ENCODE measurements at places on chromosomes 7 and 10.

DNA sequence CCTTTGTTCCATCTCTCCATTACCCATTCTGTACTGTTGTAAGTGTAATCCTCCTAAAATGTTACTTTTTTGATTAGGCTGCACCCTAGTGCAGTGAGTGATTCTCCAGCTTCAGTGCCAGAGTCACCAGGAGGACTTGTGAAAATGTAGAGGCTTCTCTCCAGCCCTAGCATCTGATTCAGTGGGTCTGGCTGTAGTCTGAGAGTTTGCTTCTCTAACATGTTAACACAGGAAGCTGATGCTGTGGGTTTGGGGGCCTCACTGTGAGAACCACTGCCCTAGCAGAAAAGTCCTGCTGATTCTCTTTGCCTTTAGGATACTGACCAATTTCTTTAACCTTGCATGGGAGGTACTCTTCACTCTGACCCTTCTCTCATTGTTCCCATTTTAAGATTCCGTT, 24.4 kb downstream of the CSGALNACT2 start:
- DNase-seq = no peak

GRCh38 chr10:118545381-118545780, 50.1 kb downstream of the PRLHR start:
- no peak for DNase-seq

DNA sequence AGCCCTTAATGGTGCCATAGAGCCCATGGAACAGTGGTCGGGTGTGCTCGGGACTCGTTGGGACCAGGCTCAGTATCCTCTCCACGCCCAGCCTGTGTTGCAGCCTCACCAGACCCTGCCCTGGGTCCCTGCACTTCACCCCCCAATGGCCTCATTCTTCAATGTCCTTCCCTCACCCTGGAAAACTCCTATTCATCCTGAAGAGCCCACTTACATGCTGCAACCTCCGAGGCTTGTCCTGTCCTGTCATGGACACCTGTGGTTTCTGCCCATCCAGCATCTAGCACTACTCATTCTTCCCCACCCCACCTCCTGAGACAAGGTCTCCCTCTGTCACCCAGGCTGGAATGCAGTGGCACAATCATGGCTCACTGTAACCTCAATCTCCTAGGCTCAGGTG, 7.7 kb downstream of the MMD2 start:
- no peak for DNase-seq

- no peak for DNase-seq
These were observed 9.2 kb downstream of the INPP5A start for GRCh38 chr10:132546567-132547420.

DNA sequence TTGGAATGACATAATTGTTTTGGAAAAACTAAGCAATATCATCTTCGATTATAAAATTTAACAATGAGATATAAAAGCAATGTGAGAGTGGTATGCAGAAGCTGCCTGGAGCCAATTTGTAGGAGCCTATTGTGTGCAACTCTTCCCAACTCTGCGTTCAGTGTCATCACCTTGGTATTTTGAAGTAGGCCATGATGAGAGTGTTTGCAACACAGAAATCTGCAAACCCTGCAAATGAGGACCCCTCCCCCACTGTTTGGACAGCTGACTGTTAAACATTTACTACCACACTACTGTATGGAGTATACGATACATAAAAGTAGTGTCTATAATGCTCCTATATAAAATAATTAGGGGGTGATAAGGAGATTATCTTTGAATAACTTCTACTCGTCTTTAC, 531.3 kb downstream of the ATRNL1 start:
- DNase-seq = no peak

GRCh38 chr10:73366381-73367298, 8.0 kb upstream of the CFAP70 start:
- DNase-seq = no peak

DNA sequence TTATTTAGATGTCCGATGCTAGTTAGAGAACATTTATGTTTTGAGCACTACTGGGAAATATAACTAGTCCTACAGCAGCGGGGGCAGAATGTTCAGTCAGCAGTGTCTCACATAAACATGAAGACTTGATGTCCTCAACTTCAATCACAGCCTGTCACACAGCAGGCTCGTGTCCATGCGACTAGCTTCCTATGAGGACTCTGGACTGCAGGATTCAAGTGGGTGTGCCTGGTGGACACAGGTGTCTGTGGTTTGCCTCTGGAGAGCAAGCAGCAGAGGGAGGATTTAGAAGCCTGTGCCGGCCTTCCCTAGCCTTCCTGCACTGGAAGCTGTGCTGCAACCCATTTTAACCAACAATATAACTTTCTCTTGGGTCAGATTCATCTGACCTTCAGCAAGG, 30.0 kb upstream of the LANCL2 start:
- DNase-seq = no peak

DNA sequence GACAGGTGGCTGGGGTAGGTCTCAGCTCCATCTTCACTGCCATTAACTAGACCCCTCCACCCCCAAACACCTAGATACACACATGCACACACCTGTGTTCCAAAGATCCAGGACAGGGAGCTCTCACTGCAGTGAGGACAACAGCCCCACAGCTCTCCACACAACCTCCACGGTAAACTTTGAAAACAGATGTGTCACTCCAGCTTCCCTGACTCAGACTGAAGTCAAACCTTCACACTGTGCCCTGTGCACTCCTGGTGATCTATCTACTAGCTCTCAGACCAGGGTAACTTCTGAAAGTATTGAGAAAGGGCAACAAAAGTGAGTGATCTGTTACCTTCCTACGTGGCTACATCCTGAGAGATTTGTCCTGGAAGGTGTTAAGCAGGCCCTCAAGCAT, 519.8 kb downstream of the XPNPEP1 start:
- DNase-seq = no peak

DNA sequence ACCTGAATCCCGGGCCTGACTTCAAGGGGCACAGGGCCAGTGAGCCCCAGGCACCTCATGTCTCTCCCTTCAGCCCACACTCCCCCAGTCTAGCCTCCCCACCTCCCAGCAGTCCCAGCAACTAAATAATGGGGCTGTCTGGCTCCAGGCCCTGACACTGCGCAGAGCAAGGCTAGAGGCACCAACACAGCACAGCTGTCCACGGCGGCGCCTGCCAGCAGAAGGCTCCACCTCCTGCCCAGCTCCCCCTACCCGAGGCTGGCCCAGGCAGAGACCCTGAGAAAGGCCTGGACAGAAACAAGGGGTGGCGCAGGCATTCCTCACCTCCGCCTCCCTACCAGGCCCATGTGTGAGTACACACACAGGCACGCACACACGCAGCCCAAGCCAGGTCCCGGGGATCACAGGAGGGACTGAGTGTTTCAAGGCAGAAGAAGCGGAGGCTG, 6.1 kb downstream of the KCNH2 start:
- no peak for DNase-seq

- no peak for DNase-seq
These were observed 576.5 kb upstream of the VSTM2A start for GRCh38 chr7:53965716-53966115.

GRCh38 chr7:134761266-134761665, 18.2 kb upstream of the CALD1 start:
- no peak for DNase-seq

- no peak for DNase-seq
These were observed 100.1 kb downstream of the HIP1 start for GRCh38 chr7:75638594-75639070.

DNA sequence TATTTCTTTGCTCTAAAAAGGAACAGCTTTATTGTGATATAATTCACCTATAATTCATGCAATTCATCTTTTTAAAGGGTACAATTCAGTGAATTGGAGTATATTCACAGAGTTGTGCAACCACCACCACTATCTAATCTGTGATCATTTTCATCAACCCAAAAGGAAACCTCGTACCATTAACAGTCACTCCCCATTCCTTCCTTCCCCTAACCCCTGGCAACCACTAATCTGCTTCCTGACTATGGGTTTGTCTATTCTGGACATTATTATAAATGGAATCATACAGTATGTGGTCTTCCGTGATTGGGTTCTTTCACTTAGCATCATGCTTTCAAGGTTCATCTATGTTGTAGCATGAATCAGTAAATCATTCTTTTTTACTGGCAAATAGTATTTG, 52.3 kb downstream of the MKI67 start:
- DNase-seq = no peak

DNA sequence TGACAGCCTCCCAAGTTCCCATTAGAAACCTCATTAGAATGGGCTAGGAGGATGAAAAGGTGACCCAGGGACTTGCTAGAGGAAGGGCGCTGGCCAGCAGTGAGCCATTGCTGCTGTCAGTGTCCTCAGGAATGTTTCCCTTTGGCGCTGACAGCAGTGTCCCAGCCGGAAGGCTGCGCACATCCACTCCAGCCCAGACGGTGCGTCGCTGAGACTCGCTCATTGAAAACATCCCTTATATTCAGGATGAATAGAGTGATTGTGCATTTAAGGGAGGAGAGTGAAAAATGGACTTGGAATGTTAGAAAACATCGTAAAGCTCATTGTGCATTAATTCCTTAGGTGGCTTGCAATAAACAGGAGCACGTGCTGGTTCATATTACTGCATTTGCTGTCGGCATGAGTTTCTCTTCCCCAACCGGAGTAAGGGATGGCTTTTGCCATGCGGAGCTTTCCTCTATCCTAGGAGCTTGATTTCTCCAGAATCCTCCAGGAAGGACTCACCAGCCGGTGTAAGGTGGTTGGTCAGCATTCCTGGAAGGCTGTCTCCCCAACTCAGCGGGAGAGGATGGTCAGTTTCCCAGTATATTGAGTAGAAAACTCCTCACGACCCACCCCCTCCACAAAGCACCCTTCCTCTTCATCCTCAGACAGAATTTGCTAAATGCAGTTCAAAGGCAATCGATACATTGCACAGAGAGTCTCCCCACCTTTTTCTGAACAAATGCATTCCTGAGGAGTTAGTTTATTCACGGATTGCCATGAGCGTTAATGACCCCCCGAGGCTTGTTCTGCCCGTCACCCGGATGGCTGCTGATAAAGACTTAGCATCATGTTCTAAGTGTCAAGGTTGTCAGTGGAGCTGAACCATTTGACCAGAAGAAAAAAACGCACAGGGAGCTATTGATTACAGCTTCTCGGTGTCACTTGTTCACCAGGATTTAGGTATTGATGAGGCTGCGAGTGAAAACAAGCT, 201.8 kb downstream of the EBF3 start:
- DNase-seq = no peak

DNA sequence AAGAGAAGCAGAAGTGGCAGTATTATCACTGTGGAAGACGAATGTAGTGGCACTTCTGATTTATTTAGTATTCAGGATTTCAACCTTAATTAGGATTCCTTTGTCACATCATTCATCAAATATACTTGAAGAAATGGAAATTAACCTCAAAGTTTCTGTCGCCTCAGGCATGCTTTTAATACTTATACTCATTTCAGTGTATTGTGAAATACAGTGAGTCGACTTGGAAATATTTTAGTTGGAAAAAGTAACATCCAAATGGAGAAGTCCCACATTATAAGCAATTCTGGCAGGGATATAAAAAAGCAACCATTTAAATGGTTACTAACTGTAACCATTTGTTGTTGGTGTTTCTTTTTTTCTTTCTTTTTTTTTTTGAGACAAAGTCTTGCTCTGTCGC, 648.8 kb downstream of the ARL4A start:
- DNase-seq = no peak

GRCh38 chr7:70778585-70778984, 353.4 kb upstream of the GALNT17 start:
- no peak for DNase-seq

DNA sequence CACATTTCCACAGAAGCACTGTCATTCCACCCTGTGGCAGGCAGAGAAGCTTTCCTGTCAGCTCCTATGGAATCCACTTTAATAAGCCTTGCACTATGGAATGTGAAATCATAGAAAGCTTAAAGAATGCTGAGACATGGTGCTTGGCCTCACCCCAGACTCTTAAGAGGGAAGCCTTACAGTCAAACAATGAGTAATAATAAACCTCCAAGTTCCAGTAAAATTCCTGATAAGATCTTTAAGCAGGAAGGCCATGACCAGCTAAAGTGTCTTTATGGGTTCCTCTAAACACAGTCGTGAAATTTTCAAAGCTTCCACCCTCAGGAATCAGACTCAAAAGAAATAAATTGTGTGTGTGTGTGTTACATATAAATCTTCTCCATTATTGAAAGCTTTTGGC, 11.9 kb upstream of the TEX36 start:
- no peak for DNase-seq

DNA sequence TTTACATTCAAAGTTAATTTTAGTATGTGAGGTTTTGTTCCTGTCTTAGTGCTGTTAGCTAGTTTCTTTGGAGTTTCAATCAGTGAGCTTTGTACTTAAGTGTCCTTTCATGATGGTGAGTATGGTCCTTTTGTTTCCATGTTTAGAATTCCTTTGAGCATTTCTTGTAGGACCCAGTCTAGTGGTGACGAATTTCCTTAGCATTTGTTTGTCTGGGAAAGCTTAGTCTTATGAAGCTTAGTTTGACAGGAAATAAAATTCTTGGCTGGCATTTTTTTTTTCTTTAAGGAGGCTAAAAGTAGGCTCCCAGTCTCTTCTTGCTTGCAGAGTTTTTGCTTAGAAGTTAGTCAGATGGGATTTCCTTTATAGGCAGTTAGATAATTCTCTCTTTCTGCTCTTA, 209.2 kb upstream of the SEMA3C start:
- DNase-seq = no peak

DNA sequence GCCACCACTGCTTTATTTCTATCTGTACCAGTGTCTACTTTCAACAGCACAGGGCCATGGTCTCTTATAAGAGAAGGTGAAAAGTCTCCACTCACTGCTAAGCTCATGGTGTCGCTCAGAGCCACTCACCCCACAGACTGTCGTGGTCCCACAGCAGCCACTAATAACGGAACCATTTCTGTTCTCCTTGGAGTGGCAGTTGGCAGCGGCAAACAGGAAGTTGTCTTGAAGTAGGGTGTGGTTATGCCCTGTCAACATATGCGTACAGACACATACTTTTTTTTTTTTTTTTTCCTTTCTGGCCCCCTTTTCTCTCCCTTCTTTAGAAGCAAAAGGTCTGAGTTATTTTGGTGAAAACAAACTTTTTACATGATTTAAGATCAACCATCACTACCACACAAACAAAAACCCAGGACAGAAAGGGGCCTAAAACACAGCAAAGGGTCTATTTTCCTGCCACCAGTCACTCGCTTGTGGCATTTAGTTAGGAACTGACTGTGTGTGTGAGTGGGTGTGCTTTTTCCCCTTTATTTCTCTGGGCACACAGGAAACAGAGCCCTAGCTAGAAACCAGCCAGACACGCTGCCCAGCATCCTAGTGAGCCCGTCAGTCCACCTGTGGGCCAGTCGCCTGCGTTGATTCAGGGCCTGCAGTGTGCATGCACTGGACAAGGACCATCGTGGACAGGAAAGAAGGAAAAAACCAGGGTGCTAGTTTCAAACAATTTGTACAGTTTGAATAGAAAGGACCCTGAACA, 96.7 kb upstream of the EFCAB10 start:
- DNase-seq = peak; percentile 76

All from stimulated activated naive CD8-positive, alpha-beta T cell treated with anti-CD3 and anti-CD28 coated beads, Interleukin-15, amount 100 ng/mL, for 72 hours (primary cell).